ENCODE measurements at places on chromosomes 4 and X. TPM values are rescaled to one million over a fixed set of nuclear protein-coding genes. Genes with fewer than 3 reads are reported as not detected.

DNA sequence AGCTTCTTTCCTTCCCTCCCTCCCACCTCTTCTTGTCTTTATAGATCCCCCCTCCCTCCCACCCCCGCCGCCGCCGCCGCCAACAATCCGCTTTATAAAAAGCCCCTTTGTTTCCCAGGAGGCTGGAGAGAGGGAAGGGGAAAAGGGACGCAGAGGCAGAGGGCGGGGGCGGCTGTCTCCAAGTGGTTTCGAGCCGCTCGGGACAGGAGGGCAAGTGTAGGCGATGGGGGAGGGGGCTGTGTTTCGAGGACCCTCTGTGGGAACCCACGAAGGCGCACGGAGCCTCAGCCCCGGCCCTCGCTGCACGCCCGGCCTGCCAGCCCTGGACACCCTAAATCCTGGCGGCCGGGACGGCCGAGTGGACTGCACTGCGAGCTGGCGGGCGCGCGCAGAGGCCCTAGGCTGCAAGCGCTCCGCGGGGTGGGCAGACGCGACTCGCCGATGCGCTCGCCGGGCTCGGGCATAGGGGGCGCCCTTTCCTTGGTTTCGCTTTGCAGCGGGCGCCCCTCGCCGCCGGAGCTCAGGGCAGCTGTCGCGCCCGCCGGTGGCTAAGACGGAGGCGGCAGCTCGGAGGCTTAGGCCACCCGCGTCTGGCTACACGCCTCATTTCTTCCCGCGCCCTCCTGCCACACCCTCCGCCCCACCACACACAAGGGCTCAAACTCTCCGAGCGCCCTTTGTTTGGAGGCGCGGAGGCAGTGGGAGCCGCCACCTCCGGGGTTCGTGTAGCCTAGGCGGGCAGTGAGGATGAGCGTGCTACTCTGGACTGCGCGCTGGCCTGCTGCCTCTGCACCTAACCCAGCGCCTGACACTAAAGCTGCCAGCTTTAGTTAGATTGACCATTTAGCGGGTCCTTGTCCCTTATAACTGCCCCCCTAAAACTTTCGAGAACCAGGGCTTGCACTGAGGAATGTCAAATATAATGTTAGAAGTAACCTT lies 2.2 kb downstream of the MAMLD1 start:
- DNase-seq, result no peak

DNA sequence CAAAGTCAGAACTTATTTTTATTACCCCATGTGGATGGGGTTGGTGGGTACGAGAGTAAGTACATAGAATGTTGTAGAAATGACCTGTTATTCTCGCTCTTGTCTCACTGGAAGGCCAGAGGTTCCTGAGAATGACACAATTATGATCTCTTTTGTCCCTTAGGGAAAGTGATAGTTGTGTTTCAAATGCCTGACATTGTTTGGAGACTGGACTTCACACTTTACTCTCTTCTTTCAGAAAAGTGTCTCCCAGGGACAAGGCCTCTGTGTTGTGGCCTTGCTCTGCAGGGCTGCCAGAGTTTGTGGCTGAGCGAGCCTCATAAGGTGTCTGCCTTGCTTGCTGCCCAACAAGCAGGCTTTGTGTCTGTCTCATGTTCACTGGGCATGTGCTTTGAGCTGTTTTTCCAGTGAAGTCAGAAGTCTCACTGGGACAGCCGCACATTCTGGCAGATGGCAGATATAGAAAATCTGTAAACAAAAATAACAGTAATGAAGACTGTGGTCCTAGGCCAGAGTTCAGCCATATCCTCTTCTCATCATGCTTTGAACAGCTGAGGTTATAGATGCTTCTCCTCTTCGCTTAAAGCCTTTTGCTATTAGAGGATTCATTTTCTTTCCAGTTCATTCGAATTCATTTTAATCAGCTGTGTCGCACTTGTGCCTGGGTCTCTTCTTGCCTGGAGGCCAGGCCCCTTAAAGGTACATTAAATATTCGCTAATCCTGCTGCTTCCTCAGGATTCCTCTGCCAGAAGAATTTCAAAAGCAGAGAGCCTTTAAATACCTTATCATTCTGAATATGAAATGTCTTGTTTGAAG lies 14.4 kb downstream of the PPEF1 start:
- no peak for DNase-seq

- no peak for DNase-seq
Measured at GRCh38 chrX:31036895-31037294, 34.9 kb downstream of the FTHL17 start.

DNA sequence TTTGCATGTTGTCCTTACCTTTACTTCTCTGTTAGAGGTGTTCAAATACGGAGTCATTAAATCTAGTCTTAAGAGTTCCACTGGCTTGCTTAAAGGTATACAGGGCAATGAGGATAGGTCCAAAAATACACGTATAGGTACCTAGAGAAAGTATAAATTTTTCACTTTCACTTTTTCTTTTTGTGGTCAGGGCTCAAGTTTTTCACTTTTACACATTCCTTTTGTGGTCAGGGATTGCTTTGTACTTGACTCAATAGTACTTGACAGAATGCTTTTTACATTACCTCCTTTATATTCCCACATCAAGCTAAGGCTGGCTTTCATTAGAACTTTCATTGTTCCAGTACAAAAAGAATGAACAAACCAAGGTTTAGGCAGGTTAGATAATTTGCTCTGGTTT lies 21.7 kb downstream of the TMEM184C start:
- DNase-seq, result no peak

MAGT1 gene
- 68.4 TPM for polyA plus RNA-seq

- DNase-seq, result no peak
Measured at GRCh38 chr4:113851816-113852215, 90.3 kb upstream of the CAMK2D start.

DNA sequence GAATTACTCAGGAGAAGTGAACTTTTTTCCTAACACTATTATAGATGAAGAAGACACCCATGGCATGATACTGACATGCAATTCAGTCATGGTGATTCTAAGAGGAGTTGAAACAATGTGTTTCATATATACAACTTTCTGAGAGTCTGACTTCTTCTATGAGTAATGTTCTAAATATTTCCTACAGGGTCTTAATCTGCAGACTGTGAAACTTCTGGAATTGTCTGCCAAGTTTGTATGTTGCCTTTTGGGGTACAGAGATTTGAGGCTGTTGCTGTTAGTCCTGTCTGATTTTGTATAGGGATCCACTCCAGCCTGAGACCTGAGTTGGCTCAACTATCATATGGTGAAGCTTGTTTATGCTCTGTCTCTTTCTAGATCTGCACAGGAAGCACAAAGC lies 160.6 kb upstream of the GATB start:
- DNase-seq, result no peak

DNA sequence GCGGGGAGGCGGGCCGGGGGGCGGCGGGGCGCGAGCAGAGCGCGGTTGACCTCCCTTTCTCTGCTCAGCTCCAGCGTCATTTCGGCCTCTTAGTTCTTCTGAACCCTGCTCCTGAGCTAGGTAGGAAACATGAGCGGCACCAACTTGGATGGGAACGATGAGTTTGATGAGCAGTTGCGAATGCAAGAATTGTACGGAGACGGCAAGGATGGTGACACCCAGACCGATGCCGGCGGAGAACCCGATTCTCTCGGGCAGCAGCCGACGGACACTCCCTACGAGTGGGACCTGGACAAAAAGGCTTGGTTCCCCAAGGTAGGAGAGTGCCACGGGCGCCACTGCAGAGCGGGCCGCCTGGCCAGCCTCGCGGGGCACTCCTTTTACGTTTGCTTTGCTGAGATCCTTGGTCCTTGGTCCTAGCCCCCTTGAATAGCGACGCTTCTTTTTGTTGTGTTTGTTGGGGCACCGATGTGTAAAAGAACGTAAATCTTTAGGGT lies at the start of gene HTATSF1:
Gene HTATSF1 (plus strand): TSS at position 37 of the 497 bp plus-strand sequence. CDS start 93 bp downstream, at position 130.
- no peak for DNase-seq

KDR gene
- polyA plus RNA-seq, result not detected

GRCh38 chrX:19865567-19866363 lies 21.6 kb downstream of the SH3KBP1 start:
- no peak for DNase-seq

DNA sequence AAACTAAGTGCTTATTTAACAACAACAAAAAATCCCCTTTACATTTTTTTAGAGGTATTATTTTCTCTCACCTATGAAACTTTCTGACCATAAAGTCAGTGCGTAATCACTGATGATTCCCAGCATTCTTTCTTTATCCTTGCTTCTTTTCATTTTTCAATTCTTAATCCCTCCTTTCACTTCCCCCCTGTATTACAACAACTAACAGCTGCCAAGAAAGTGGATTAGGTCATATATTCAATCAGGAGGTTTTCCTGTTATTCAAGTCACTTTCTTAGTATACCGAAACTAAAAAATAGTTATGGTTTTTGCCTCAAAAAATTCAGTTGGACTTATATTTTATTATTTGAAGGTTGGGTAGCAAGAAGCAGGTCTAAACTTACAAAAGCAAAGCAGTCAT lies 2.1 kb upstream of the STAP1 start:
- no peak for DNase-seq

HHIP gene
- 0.44 TPM for polyA plus RNA-seq

TCEANC gene
- polyA plus RNA-seq, result 1.8 TPM

All from keratinocyte (primary cell).